ENCODE measurements at places on chromosomes 12 and 14. TPM values are rescaled to one million over a fixed set of nuclear protein-coding genes. Genes with fewer than 3 reads are reported as not detected.

DNA sequence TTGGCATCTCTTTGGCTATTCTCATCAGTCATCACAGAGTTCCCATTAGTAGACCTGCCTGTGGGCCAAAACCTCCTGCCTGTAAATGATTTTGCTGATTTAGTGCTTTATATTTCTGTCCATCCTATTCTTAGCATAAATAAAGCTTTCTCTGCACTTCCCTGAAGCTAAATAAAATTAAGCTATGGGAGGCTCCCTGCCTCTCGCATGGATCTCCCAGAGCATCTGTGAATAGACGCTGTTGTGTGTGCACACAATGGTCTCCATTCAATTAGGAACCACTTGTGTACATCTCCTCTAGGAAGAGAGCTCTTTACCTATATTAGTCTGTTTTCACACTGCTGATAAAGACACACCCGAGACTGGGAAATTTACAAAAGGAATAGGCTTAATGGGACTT, 80.4 kb downstream of the PPFIBP1 start:
- DNase-seq: no peak

- no peak for DNase-seq
Measured at GRCh38 chr14:89537911-89538310, 120.9 kb upstream of the FOXN3 start.

DNA sequence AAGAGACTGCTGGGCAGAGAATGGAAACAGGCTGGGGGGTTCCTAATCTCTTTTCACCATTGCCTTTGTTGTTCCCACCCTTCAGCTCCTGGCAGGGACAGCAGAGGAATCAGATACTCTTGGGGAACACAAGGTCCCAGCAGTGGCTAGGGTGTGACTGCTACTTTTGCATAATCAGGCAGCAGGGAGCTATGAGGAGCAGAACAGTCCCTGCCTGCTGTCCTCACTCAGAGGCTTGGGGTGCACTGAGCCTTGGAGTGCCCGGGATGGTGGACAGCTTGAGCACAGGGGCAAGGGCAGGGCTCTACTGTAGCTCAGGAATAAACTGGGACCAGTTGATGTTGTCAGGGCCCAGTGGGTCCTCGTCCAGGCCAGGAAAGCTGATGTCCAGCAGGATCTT, 1.5 kb upstream of the TEX52 start:
- DNase-seq: no peak

DNA sequence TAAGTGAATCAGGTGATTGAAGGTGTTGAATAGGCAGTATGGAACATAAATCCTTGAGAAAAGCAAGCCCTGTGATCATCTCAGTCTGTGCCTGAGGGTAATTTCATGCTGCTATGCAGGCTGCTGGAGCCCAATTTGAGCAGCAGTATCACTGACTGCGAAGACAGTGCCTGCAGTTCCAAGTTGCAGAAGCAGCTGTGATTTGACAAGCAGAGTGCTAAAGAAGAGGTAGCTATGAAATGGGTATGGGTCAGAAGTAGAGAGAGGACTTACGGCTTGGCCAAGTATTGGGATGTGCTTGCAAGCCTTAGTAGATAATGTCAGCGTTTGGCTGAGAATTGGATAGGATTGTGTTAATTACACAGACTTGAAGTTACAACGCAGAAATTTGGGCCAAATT, 22.5 kb downstream of the PIK3C2G start:
- DNase-seq: no peak

DNA sequence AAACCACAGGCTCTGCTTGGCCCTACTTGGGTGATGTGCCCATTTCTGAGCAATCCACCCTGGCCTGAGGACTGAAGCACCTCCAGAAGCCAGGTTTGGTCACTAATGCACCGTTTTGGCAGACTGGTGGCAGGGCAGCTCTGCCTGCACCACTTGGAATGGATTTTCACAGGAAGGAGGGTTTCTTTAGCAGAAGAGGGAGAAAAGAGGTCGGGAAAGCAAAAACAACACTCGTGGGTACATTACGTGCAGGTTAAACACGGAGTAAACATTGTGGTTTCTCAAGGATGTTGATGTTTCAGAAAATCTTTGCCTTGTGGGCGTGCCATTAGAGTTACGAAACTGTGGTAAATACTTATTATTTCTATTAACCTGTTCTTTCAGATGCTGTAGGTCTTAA, 70.8 kb downstream of the KCNA5 start:
- no peak for DNase-seq

DNA sequence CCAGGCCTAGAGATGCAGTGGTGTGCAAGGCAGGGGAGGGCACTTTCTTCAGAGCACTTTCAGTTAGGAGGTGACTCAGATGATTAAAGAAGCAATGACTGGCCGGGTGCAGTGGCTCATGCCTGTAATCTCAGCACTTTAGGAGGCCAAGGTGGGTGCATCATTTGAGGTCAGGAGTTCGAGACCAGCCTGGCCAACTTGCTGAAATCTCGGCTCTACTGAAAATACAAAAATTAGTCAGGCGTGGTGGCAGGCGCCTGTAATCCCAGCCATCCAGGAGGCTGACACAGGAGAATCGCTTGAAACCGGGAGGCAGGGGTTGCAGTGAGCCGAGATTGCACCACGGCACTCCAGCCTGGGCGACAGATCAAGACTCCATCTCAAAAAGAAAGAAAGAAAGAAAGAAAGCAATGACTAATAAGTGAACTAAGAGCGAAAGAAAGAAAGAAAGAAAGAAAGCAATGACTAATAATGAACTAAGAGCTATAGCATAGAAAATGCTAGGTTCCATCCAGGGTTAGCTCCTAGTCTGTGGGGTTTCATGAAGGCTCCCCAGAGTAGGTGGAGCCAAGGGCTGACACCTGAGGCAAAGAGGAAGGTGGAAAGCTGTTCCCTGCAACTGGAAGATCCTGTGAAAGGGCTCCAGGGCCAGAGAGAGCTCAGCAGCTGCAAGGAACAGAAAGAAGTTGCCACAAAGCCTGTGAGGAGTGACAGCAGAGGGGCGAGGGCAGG, 334.5 kb downstream of the CACNA1C start:
- no peak for DNase-seq

The CLEC2A gene
- polyA plus RNA-seq: not detected

The DUSP16 gene
- polyA plus RNA-seq: 33.2 TPM
